ENCODE measurements at places on chromosomes 16 and 17. TPM values are rescaled to one million over a fixed set of nuclear protein-coding genes. Genes with fewer than 3 reads are reported as not detected.

The MMP25 gene
- total RNA-seq: 0.41 TPM

The NPIPA1 gene
- 48.9 TPM for total RNA-seq

The ACSM5 gene
- under 0.01 TPM for total RNA-seq

The KRT39 gene
- total RNA-seq: not detected

The TRPV2 gene
- total RNA-seq: 2.4 TPM

The CSH2 gene
- total RNA-seq: not detected

The NOXO1 gene
- total RNA-seq: 1.2 TPM

The EFCAB5 gene
- total RNA-seq: 2.9 TPM

The ITGA2B gene
- 0.82 TPM for total RNA-seq

The UMOD gene
- total RNA-seq: not detected

The SLC47A2 gene
- total RNA-seq: under 0.01 TPM

The C17orf50 gene
- total RNA-seq: 0.41 TPM

The JMJD6 gene
- 17.5 TPM for total RNA-seq

The SP2 gene
- total RNA-seq: 0.82 TPM

The MEOX1 gene
- 0.41 TPM for total RNA-seq

The PIPOX gene
- 4.9 TPM for total RNA-seq

The MT1G gene
- total RNA-seq: not detected

The LDHD gene
- 2.0 TPM for total RNA-seq

The STH gene
- 2.0 TPM for total RNA-seq

The CNGB1 gene
- total RNA-seq: 1.2 TPM

The CRYBA1 gene
- total RNA-seq: not detected

The ACAP1 gene
- 0.41 TPM for total RNA-seq

The CDH13 gene
- total RNA-seq: 25.7 TPM

The CASKIN1 gene
- total RNA-seq: 15.9 TPM

The TP53TG3 gene
- not detected for total RNA-seq

The SDR42E1 gene
- total RNA-seq: 0.41 TPM

Measured in frontal cortex (tissue), 4 donors.